ENCODE measurements at places on chromosomes 6 and 20.

DNA sequence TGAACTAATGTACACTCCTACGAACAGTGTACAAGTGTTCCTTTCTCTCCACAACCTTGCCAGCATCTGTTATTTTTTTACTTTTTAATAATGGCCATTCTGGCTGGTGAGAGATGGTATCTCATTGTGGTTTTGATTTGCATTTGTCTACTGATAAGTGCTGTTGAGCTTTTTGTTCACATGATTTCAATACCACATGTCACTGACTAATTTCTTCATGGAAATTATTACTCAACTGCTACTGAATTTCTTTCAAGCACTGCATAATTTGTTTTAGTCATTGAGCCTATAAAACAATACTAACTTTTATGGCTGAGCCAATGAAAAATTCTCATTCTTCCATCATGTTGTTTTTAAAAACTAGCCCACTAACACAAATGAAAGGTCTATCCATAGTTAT, 115.4 kb downstream of the FRK start:
- no peak for DNase-seq

- no peak for DNase-seq
Measured at GRCh38 chr6:143807103-143807772, 35.9 kb upstream of the LTV1 start.

GRCh38 chr20:35339007-35339406, 46.8 kb upstream of the FAM83C start:
- DNase-seq, result no peak

DNA sequence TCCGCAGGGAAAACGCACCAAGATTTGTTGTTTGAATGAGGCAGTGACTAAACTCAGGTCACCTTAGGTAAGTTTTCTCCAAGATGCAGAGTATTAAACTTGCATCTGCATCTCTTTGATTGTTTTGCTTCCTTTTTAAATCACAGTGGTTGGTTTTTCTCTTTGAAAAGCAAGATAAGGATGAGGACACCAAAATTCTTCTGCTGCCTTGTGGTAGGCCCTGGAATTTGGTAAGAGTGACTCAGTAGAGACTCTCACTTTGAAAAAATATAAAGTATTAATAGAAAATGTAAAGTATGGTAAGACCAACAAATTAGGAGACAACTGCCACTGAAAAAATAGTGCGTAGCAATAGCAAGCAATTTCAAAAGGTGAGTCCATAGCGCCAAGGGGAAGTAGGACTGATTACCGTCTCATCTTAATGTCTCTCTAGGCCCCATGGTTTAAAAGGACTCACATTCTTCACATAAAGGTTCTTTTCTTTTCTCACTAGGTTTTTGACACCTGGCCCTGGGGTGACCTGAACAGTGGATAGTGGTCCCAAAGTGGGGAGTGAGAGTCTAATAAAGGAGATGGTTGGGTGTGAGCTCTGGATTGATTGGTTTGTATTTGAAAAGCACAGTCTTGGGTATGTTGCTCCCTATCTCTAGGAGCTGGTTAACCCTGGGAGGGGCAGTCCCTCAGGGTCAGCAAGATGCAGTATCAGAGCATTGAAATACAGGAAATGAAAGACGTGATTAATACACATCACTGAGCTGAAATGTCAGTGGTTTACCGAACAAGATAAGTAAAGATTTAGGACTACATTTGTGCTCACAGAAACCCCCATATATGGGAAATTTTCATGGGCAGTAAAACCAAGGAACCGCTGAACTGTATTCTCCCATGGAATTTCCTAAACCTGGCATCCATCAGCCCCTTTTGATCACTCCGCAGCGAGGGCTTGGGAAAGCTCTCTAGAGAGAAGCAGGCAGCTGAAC, 221.2 kb downstream of the SLC24A3 start:
- no peak for DNase-seq

DNA sequence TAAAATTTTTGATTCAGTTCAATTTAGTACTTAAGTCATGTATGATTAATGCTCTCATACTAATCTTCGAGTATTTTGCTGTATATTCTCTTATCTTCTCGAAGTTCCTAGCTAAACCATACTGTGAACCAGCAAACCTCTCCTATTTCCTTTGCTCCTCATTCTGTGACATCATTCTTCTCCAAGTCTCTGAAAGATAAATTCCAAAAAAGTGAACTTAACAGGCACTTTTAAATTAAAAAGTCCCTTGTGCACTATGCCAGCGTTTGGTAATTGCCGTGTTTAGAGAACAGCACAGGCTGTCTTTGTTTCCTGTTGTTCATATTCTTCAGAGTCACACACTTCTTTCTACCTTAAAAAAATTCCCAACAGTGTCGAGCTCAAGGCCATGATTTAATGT, 188.4 kb upstream of the PHACTR1 start:
- no peak for DNase-seq

GRCh38 chr6:35451354-35452182, 570 bp upstream of the FANCE start:
- DNase-seq, result no peak

- no peak for DNase-seq
Measured at GRCh38 chr20:23509247-23509913, 18.5 kb downstream of the CST8 start.

- DNase-seq, result no peak
Measured at GRCh38 chr20:10476319-10476724, 41.2 kb downstream of the SLX4IP start.

GRCh38 chr6:43781941-43782704, 12.1 kb downstream of the VEGFA start:
- DNase-seq, result no peak

DNA sequence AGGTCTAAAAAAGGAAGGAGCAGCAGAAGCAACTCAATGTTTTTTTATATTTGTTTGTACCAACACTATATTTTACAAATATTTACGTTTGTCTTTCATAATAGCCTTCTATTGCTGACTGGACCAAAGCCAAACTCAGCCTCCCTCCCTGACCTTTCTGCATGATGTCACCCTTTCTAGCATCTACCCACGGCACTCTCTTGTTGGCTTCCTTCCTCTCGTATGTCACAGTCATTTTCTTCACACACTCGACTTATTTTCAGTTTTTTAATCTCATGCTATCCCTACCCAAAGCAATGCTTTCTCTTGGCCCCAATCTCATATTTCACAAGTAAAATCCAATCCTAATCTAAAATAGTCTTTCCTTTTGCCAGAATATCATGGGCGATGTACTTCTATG, 16.3 kb upstream of the FAM8A1 start:
- no peak for DNase-seq

GRCh38 chr20:14336686-14337085, 726 bp downstream of the FLRT3 start:
- peak; percentile 3 for DNase-seq

- DNase-seq, result no peak
Measured at GRCh38 chr6:36933519-36933918, 21.0 kb upstream of the PI16 start.

- DNase-seq, result no peak
Measured at GRCh38 chr6:34070315-34071135, 75.4 kb downstream of the GRM4 start.

- no peak for DNase-seq
Measured at GRCh38 chr6:15817100-15817499, 154.3 kb upstream of the DTNBP1 start.

DNA sequence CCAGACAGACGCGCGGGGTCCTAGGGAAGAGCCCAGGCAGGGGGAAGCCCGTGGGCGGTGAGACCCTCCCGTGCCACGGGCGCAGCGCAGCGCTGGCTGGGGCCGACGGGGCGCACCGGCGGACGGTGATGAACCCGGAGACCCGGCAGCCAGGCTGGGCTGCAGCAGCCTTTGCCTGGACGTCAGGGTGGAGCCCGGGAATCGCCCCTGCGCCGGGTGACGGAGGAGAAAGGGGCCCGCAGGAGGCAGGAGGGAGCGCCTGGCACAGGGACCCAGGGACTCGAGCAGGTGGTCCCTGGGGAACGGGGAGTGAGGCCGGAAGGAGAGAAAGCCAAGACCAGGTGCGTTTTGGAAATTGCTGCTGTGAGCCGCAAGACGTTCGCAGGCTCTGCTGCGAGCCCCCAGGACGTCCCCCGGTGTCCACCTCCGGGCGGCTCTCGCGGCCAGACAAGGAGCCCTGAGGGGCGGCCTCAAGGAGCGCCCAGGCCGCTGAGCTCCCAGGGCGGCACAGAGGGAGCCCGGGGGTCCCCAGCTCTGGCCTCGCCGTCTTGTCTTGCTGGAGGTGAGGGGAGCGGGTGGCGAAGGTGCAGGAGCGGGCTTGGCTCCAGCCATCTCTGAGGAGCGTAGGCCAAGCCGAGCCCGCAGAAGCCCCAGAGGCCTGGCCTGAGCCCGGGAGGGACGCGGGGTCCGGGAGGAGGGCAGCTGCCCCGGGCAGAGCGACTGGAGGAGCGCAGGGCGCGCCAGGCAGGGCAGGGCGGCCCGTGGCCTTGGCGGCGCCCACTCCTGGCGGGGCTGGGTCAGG, 191.2 kb upstream of the PDE10A start:
- no peak for DNase-seq

DNA sequence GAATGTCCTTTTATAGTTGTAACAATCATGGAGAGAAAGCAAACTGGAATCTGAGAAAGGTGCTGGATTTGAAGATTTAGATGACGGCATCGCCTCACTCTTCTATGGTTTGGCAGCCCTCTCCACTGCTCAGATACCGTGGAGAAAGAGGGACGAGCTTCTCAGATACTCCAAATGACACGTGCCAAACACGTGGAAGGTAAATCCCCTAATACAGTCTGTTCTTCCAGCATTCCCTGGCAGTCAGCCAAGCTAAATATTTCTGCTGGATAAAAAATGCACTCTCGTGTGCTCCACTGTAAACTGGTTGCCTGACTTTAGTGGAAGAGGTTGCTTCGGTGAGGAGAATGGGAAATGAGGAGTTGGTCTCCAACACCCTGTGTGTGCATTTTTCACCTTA, 16.7 kb upstream of the PRDM1 start:
- DNase-seq, result no peak

DNA sequence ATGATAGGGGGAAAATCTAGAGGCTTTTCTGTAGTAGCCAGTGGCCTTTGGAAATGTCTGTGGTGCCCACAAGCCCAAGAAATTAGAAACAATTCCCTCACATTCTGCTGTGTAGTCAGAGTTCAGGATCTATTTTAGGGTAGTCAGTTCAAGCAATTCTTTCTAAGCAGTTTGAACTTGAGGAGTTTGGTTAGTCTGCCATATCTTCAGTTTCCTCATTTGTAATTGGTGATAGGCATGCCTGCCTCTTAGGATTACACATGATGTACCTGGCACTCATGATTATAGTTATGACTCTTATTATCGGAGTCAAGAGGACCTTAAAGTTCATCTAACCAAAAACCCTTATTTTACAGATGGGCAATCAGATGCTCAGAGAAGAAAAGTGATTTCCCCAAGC, 21.2 kb upstream of the MEP1A start:
- no peak for DNase-seq

- no peak for DNase-seq
Measured at GRCh38 chr6:121858986-121859385, 423.5 kb downstream of the GJA1 start.

- DNase-seq, result no peak
Measured at GRCh38 chr6:39553029-39553428, 172.2 kb downstream of the KIF6 start.

- no peak for DNase-seq
Measured at GRCh38 chr20:49275636-49276035, 2.2 kb downstream of the ZNFX1 start.

DNA sequence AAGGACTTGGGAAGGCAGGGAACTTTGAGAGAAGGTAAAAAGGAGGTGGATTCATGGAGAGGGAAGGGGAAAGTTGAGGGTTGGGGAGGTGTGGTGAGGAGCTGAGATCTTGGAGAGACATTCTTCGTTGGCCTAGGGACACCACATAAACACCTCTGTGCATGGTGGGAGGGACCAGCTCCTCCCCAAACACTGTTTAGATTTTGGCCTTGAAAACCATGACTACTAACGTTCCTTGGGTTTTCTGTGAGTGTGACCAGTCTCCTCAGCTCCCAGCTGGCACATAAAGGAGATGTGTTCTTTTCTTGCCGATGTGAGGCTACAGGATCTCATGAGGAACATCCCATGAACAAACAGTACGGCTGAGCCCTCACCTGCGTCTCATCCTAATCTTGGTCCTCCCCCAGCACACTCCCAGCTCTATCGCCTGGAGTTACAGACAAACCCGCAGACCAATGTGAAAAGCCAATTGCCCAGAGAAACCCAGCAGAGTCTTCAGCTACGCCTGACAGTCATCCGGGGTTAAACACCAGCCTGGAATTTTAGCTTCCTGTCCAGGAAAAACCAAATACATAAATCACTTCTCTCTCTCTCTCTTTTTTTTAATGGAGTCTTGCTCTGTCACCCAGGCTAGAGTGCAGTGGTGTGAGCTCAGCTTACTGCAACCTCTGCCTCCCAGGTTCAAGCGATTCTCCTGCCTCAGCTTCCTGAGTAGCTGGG, 22.0 kb upstream of the DDR1 start:
- DNase-seq, result no peak

DNA sequence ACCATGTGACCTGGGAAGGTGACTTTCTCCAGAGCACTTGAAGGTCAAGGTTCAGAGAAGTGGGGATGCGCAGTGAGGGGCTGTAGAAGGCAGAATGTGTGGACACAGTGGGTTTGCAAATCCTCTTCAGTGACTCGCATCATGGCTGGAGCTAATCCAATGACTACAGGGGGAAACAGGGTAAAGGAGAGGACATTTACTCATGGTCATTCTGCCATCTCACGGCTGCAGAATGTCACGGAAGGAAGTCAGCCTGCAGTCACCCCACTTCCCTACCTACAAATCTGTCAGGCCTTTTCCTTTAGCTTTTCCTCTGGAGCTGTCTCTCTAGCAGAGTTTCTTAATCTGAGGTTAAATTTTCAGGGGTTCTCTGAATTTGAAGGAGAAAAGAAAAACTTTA, 337.6 kb downstream of the CDC5L start:
- DNase-seq, result no peak

DNA sequence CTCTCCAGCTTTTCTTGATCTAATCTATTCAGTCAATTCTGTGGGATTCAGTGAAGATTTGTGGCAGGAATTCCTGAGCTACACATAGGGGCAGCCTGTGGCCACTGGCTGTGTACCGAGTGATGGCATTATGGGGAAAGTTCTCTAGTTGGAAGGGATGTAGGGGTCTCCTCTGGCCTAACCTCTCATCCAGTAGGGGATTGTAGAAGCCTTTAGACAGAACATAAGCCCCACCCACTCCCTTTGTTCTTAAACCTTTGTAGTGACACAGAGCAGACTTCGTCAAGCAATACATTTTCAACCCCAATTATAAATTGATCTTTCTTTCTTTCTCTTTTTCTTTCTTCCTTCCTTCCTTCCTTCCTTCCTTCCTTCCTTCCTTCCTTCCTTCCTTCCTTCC, 188.9 kb downstream of the QKI start:
- DNase-seq, result no peak

- no peak for DNase-seq
Measured at GRCh38 chr20:58760856-58761255, 68.3 kb downstream of the NPEPL1 start.

DNA sequence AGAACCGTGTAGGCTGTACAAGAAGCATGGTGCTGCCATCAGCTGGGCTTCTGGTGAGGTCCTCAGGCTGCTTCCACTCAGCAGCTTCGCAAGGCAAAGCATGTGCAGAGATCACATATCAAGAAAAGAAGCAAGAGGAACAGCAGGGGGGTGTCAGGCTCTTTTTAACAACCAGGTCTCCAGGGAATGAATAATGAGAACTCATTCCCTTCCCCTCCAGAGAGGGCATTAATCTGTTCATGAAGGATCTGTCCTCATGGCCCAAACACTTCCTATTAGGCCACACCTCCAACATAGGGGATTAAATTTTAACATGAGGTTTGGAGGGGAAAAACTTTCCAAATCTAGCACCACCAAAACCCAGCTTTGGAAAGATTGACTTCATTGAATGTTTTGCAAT, 20.0 kb downstream of the GINM1 start:
- no peak for DNase-seq

GRCh38 chr6:125918681-125919566, 37.6 kb upstream of the HINT3 start:
- no peak for DNase-seq

Data from hypothalamus (tissue), 51 donors.